ENCODE measurements at places on chromosomes 2 and 18.

DNA sequence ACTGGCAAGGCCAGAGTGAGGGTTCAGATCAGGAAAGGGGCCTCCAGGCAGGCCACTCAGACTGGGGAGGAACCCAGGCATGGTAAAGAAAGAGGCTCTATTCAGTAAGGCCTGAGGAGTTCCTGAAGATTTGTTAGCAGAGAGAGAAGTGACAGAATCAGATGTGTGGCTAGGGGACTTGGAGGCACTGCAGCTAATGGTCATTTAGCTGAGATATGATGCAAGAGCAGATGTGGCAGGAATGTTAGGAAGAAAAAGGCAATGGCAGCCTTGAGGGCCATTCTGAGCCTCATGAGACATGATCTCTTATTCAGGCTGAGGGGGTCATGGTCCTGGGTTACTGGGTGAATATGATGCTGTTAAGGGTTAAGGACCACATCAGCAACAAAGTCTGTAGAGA lies 73.4 kb downstream of the CCDC93 start:
- no peak for DNase-seq

DNA sequence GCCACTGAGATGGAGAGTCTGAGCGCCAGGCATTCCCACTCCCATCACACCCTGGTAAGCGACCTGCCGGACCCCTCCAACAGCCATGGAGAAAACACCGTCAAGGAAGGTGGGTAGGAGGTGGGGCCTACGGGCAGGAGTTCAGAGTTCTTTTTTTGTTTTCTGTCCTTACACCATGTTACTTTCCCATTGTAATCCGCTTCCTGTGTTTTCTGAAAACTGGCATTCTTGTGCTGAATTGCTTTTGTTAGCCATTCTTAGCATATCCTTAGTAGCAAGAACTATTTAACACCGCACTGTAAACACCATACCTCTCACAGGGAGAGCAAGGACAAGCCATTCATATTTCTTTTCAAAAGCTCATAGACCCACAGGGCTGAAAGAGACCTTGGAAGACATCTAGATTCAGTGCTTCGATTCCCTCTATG lies 46.2 kb downstream of the UNC80 start:
- no peak for DNase-seq

- DNase-seq: no peak
Measured at GRCh38 chr2:44055229-44055628, 59.4 kb upstream of the LRPPRC start.

DNA sequence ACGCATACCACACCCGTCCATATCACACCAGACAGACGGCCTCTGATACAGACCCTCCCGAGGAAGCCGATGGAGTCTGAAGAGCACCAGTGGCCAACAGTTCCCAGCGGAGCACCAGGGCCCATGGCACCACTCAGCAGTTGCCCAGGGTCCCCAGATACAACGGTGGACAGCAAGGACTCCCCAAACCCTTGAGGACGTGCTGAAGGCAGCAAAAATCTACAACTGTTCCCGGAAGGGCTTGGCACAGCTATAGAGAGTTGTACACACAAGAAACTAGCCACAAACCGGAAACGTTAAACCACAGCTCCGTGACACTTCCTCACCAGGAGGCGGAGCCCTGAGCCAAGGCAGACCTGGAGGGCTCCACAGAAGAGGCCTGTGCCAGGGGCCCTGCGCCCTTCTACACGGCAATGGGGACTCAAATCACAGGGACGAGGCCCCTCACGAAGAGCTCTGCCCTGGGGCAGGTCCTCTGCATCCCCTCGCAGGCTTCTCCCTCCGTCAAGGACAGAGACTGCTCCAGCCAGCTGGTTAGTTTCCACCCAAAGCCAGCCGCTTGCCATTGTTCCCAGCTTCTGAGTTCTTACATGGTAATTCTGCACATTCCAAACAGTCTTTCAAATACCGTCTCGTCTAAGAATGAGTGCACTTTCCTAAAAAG lies 133.4 kb downstream of the HDAC4 start:
- DNase-seq: peak; percentile 95

DNA sequence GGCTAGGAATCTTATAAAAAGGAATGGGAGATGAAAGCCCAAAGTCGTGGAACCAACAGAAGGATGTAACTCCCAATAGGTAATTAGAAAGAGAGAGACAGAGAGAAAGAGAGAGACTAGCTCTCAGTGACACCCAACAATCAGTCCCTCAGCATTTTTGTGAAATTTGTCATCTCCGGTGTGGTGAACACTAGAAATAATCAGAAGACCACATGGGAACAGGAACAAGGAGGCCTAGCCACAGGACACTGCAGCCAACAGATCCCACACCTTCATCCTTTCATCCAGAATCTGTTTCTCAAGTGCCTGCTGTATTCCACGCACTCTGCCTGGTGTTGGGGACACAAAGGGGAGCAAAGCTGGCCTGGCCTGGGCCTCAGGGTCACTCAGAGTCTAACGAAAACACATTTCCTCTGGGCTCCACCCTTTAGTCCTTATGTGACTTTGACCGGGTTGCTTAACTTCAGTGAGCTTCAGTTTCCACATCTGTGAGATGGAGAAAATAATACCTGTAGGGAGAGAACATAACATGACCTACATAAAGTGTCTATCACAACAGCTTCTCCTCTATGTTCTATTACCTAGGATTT lies 53.1 kb downstream of the EHD3 start:
- no peak for DNase-seq

DNA sequence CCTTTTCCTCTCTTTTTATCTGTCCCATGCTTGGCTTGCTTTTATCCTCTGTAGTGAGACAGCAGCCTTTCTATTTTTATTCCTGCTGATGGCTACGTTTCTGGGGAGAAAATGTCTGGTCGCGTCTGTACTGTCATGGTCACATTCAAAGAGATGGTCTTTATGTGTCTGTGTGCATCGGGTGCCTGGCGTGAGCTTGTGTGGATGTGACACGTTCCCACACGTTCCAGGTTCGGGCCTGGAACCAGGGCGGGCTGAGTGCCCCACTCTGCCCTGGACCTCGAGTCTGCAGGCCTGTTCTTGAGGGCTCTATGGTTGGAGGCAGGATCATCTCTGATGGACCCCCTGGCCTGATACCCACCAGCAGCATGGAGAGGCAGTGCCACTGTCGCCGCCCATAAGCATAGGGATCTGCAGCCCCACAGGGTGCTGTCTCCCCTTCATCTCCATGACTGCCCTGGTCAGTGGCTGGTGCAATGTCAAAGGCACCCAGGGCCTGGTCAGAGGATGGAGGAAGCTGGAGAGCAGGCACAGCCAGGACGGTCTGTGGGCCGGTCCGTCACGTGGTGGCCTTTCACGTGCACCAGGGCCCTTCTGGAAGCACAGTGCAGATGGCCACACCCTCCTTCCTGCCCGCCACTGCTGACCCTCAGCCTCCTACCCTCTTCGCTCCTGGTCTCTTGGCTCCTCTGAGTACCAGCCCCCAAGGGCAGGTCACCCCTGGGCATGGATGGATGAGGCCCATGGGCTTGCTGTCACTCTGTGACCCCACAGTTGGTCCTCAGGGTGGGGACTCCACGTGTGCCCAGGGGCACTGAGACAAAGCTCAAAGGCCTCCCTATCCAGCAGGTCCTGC lies 149.2 kb upstream of the TWIST2 start:
- no peak for DNase-seq

GRCh38 chr2:168244318-168244717 lies 3.1 kb downstream of the STK39 start:
- peak; percentile 81 for DNase-seq

Measured in activated CD4-positive, alpha-beta T cell treated with anti-CD3 and anti-CD28 coated beads for 36 hours (primary cell).